ENCODE measurements at places on chromosomes 1 and 21.

- DNase-seq: no peak
These were observed 128.2 kb downstream of the ATG4C start for GRCh38 chr1:62912028-62912638.

GRCh38 chr1:239056940-239057339 lies 329.4 kb upstream of the CHRM3 start:
- DNase-seq: no peak

DNA sequence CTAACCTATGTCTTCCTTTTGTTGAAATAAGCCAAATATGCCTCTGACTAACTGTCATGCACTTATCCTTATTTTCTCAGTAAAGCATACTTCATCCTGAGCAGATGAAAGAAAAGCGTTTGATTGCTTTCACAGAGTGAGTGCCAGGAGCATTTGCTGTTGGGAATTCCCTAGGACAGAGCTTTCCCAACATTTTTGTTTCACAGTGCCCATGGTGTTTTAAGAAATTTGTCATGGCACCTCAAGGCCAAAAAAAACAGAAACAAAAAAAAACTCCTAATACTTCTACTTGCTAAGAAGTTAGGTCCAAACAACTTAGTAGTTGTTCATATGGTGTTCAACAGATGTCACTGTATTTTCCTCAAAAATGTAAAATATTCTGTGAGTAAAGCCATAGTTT lies 120.8 kb upstream of the BMP8A start:
- DNase-seq: no peak

GRCh38 chr1:22313321-22313720 lies 138.3 kb upstream of the ZBTB40 start:
- no peak for DNase-seq

- DNase-seq: no peak
These were observed 22.2 kb downstream of the SGIP1 start for GRCh38 chr1:66556161-66556611.

- no peak for DNase-seq
These were observed 208.6 kb downstream of the LHX8 start for GRCh38 chr1:75342786-75343185.

GRCh38 chr1:68332041-68332440 lies 99.7 kb upstream of the WLS start:
- no peak for DNase-seq

- DNase-seq: no peak
These were observed 253.5 kb upstream of the CACYBP start for GRCh38 chr1:174746024-174746808.

- no peak for DNase-seq
These were observed 17.4 kb upstream of the NBPF1 start for GRCh38 chr1:16630661-16631247.

- no peak for DNase-seq
These were observed 33.1 kb upstream of the LMO4 start for GRCh38 chr1:87295445-87296110.

DNA sequence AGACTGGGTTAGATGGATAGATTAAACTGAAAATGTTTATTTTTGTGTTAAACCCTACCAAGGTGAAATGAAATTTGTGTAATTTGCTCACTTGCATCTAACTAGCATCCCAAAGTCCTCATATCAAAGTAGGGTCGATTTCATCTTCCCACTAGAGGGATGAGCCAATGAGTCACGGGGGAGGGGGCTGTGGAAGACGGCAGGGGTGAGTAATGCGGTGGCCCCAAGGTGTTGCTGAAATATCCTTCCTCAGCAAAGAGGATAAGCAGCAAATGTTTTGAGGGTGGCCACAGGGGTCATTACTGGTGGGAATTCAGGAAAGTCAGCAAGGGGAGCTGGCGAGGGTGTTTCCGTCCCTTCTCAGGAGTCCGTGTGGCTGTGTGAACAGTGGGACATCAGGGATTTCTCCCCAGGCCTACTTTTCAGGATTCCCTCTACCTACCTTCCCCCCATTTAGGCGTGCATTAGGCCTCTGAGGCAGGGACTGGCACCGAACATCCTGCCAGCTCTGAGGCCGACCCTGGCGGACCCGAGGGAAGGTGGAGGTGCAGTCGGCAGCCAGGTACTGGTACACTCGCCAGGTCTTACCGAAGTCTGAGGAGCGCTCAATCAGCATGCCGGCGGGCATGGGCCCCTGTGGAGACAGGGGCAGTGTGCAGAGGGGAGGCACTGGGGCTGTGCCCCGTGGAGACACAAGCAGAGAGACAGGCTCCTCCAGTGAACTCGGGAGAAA lies 18.1 kb downstream of the LAMB3 start:
- no peak for DNase-seq

DNA sequence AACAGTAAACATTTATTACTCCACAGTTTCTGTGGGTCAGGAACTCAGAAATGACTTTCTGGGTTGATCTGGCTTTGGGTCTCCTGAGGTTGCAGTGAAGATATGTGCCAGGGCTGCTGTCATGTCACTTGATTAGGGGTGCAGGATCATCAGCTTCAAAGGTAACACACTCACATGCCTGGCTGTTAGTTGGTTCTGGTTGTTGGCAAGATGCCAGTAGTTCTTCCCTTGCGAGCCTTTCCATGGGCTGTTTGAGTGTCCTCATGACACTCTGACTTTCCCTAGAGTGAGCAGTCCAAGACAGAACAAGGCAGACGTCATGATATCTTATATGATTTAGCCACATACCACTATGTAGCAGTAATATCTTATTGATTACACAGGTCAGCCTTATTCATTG lies 1.8 kb downstream of the SWT1 start:
- no peak for DNase-seq

DNA sequence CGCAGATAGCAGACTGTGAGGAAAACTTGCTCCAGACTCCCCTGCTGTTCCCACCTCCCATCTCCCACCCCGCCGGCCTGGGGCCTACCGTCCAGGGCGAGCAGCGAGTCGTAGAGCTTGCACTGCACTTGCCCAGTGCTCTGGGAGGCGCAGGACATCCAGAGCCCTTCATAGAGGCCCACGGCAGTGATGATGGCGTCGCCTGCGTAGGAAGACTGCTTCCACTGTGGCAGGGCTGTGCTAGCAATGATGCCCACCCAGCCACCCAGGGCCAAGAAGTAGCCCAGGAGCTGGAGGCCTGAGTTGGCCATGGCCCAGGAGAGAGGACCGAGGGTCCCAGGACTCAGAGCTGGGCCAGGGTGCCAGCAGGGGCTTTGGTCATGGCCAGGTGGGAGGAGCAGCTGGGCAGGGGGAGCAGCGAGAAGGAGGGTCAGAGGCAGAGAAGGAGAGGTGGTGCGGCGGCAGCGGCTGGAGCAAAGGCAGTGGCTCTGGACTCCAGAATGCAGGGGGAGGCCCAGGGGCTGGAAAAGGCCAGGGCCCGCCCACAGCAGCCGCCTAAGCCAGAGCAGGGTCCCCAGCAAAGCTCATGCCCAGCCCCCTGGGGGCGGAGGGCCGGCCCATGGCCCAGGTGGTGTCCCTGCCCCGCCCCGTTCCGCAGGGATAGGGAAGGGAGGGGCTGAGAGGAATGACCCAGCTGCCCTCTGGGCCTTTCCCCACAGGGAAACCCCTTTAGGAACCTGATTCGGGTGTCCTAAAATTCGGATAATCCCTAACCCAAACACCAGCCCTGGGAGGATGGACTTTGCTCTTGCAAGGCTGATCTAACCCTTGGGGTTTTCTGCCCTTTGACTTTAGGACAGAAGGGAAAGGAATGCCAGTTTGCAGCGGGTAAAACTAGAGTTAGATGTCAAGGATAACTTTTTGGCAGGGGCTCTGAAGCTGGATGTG lies at the start of gene CLDN19:
Gene CLDN19, minus strand, starts transcription at position 484 of the 948 bp plus-strand sequence. Its CDS starts 173 bp downstream, at position 311.
- no peak for DNase-seq

GRCh38 chr1:176903474-176903873 lies 261.0 kb downstream of the ASTN1 start:
- no peak for DNase-seq

- no peak for DNase-seq
These were observed 122.3 kb downstream of the DISC1 start for GRCh38 chr1:231748760-231749415.

DNA sequence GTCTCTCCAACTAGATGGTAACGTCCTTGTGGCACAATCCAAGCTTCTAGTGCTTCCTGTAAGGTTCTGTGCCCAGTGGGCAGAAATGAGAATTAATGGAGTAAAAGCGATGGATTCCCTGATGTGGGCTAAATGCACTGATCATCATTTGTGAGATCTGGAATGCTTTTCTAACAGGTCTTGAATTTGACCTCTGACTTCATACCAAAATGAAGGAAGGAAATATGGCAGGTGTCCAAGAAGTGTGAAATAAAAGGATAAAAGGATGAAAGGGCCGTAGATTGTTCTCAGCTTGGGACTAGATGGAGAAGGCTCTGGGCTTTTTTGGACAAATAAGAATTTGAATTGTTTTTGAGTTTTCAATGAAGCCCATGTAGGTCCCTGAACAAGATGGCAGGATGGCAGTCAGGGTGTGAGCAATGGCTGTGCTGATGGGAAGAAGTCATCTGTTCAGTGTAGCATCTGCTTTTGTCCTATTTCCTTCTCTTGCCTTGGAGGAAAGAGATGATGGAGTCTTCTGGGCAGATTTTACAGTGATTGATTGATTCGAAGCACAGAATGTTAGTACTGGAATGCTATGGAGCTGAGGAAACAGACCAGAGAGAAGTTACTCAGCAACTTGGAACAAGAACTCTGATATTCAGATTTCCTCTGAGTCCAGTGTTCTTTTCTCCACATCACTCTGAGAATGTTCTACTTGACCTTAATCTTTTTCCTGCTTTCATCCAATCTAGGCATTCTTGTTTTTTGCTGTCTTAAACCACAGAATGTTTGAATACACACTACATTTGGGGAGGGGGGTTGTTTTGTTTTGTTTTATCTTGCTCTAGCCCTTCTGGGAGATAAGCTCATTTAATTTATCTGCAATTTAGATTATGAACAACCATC lies 286.0 kb downstream of the HLX start:
- no peak for DNase-seq

GRCh38 chr1:80846966-80847365 lies 953.8 kb upstream of the ADGRL2 start:
- no peak for DNase-seq

- DNase-seq: no peak
These were observed 1.5 kb downstream of the HIPK1 start for GRCh38 chr1:113930499-113931161.

DNA sequence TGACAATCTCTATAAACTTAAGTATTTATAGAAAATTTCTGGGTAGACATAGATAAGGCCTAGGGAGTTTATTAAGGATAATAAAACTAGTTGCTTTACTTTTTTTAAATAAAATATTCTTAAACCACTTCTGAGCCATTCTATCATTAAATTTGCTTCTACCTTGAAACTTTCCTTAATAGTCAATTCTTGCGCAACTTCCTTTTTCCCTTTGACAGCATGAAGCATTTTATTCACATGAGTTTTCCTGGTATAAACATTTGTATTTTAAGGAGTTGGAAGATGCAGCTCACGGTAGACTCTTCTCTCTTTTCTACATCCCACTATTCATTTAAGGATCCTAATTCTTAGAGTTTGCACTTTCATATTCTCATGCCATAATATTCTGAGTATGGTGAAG lies 75.8 kb upstream of the DPH5 start:
- no peak for DNase-seq

GRCh38 chr1:45512641-45513054 lies 9.0 kb downstream of the PRDX1 start:
- peak; percentile 64 for DNase-seq

GRCh38 chr1:198669023-198669698 lies 30.3 kb downstream of the PTPRC start:
- DNase-seq: no peak

DNA sequence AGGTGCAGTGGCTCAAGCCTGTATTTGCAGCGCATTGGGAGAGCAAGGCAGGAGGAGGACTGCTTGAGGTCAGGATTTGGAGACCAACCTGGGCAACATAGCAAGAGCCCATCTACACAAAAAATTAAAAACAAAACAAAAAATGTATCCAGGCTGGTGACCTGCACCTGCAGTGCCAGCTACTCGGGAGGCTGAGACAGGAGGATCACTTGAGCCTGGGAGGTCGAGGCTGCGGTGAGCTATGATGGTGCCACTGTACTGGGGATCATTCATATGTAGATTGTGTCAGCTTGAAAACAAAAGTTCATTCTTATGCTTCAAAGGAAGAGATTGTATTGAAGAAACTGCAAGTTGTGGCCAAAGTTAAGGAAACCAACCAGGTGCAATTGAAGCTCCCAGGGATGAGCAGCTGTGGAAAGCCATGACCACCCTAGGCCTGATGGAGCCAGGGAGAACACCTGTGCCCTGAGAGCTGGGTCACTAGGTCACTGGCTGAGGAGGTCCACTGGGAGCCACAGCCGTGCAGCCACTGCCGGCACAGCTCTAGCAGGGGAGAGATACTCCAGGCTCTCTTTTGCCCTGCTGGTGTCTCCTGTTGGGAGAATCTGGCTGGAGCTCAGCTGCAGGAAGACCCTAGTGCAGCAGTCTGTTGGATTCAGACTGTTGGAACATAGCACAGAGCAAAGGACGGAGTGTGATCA lies 13.3 kb upstream of the BRWD1 start:
- no peak for DNase-seq

DNA sequence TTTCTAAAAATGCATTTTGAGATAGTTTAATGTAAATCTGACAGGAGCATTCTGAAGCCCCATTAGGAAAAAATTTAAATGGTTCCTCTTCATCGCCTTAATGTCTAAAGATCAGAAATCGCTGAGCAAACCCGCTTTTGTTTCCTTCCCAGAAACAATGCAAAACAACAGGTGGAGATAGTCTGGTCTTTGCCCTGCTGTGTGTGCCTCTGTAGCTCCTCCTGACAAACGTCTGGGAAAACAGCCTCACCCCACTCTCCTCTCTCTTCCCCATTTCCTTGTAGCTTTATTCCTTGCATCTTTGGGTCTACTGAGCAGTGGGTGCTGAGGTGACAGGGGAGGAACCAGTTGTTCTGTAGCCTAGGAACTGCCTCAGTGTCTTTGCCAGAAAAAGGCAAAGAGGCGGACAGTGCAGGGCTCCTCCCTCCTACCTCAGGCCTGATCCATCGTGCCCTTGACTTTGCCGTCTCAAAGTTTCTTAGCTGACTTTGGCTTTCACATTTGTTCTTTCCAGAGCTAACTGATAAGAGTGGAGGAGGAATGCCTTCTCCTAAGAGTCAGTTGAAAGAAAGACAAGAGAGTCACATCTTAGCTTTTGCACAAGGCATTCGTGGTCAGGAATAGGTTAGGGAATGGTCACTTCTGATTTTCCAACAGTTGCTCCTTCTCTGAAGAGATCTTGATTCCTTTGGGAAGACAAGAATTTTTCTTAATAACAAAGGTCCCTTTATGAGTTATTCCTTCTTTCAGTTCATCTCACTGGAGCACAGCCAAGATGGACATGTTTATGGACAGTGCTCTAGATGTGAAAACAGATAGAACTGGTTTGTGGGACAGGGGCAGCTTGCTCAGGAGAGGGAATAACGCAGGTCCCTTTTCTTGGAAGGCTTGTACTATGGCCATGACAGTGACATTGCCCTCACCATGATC lies 24.9 kb downstream of the SYT11 start:
- DNase-seq: no peak

DNA sequence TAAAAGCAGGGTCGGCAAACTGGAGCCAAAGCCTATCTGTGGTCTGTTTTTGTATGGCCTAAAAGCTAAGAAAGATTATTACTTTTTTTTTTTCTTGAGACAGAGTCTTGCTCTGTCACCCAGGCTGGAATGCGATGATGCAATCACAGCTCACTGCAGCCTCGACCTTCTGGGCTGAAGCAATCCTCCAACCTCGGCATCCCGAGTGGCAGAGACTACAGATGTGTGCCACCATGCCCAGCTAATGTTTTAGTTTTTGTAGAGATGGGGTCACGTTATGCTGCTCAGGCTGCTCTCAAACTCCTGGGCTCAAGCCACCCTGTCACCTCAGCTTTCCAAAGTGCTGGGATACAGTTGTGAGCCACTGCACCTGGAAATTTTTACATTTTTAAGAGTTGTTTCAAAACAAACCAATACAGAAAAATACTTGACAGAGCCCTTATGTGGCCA lies 6.5 kb upstream of the GLRX2 start:
- DNase-seq: peak; percentile 27

Data from Panc1 (cell line).